IPS DF 6.9 (cell line): ENCODE measurements at places on chromosomes 4 and X.

- no peaks in the 10 kb centered on the region for H3K4me1 ChIP-seq
- no peak for DNase-seq
- H3K4me3 ChIP-seq = no peak overlapping the region
- H3K27ac ChIP-seq = no peak overlapping the region
- no peaks in the 10 kb centered on the region for H3K36me3 ChIP-seq
Measured at GRCh38 chr4:145207934-145208333, 27.5 kb upstream of the OTUD4 start.

DNA sequence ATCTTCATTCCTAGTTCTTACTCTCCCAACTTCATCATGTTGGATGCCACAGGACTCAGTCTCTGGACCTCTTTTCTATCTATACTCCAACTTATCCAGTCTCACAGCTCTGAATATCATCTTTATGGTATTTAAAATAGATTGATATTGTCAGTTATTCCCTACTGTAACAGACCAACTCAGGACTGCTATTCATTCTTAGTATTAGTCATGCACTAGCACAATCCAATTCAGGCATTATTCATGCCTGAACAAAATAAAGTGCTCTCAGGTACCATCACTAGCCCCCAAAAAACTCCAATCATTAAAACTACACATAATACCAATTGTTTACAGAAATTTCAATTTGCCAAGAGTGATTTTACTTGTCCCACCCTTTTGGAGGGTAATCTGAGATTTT, 37.7 kb downstream of the FRYL start:
- no peaks in the 10 kb centered on the region for H3K27me3 ChIP-seq
- H3K27ac ChIP-seq = no peak overlapping the region
- peaks cover 4% of the 10 kb centered on the region for H3K4me1 ChIP-seq
- no peak for DNase-seq
- no peaks in the 10 kb centered on the region for H3K36me3 ChIP-seq

DNA sequence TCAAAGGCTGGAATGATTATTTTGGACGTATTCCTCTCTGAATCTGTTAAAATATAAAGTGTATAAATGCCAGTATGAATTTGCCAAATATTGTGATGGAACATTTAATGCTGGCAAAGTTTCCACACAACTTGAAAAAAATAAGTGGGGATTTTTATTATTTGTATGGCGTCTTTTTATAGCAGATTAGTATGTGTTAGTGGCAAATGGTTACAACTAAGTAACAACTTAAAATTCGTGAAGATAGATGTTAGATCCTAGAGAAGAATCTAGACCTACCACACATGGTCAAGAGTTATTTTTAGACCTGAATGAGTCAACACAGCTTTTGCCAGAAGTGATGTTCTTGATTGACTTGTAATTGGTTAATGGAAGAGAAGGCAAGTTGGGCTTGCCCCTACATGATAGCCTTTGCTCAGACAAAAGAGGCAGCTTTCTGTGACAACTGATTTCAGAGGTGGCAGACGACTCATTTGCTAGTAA, 4.8 kb downstream of the CPE start:
- no peak overlapping the region for H3K27ac ChIP-seq
- no peaks in the 10 kb centered on the region for H3K4me1 ChIP-seq
- no peaks in the 10 kb centered on the region; the same call in 1 of the 2 replicates for H3K27me3 ChIP-seq

DNA sequence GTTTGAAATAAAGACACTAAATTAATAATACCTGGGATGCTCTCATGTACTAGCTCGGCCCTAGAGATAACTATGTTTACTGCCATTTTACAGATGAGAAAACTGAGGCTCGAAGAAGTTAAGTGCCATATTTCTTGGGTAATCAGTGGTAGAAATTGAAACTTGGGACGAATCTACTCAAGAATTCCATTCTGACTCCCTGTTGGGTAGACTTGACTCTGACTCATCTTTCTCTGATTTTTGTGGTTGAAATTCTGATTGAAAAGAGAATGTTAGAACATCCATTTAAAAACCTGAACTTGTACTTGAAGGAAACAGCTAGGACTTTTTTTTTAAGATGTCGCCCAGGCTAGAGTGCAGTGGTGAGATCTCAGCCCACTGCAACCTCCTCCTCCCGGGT, 50.1 kb upstream of the NSUN7 start:
- H3K4me3 ChIP-seq = no peak overlapping the region
- no peaks in the 10 kb centered on the region for H3K36me3 ChIP-seq
- no peak overlapping the region for H3K27ac ChIP-seq
- H3K27me3 ChIP-seq = no peaks in the 10 kb centered on the region
- H3K4me1 ChIP-seq = no peaks in the 10 kb centered on the region

GRCh38 chr4:153790962-153791551, 2.2 kb upstream of the SFRP2 start:
- no peak for DNase-seq
- H3K4me1 ChIP-seq = peaks cover 6% of the 10 kb centered on the region; the same call in 1 of the 2 replicates
- no peaks in the 10 kb centered on the region for H3K36me3 ChIP-seq
- H3K27ac ChIP-seq = no peak overlapping the region

DNA sequence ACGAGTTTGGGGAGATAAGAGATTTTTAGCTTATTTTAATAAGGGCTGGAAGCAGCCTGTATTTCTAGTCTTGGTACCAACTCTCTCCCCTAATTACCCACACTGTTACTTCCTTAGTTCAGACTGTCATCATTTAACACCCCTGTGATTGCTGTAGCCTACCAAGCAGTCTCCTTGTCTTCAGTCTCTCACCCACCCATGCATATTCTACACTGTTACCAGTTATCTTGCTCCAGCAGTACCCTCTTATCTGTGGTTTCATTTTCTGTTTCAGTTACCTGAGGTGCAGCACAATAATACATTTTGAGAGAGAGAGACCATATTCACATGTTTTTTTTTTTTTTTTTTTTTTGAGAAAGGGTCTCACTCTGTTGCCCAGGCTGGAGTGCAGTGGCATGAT, 80.2 kb downstream of the DIAPH2 start:
- H3K36me3 ChIP-seq = no peaks in the 10 kb centered on the region
- H3K27ac ChIP-seq = no peak overlapping the region
- H3K4me3 ChIP-seq = no peak overlapping the region
- no peaks in the 10 kb centered on the region for H3K4me1 ChIP-seq
- H3K27me3 ChIP-seq = no peaks in the 10 kb centered on the region
- no peak for DNase-seq
